ENCODE measurements at places on chromosomes 5 and 9. TPM values are rescaled to one million over a fixed set of nuclear protein-coding genes. Genes with fewer than 3 reads are reported as not detected.

The TTLL11 gene
- 10.9 TPM for total RNA-seq

DNA sequence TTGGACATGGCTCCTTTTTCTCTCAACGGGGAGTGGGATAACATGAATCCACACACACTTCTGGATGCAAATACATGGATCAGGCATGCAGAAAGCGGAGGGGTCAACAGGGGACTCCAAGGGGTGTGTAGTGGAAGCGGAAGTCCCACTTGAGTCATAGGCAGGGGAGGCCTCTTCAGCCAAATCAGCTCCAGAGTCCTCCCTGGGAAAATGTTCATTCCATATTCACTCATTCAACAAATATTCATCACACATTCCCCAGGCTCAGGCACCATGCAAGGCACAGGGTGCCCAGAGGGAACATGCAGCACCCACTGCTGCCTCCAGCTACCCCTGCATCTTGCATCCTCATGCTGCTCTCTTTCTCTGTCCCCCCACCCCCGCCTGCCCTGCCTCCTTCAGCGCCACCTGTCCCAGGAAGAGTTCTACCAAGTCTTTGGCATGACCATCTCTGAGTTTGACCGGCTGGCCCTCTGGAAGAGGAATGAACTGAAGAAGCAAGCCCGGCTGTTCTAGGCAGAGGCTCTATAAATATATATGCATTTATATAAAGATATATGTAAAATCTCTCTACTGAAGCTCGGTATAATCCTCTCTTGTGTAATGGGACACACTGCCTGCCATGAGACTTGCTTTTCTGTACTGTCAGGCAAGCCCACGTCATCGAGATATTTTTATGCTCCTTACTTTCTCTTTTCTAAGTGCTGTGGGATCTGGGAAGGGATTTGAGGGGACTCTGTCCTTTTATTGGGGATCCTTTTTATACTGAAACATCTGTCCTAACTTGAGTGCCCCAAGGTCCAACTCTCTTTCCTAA is 13.6 kb upstream of the AFAP1L1 start:
- no peak for DNase-seq

- DNase-seq, result no peak
Observed at GRCh38 chr5:96881511-96882115, 5.3 kb downstream of the ERAP2 start.

The CCL27 gene
- not detected for total RNA-seq

The IFNA2 gene
- total RNA-seq, result not detected
